ENCODE measurements at places on chromosomes 12 and 14.

- peak; percentile 30 for DNase-seq
Observed at GRCh38 chr14:64478634-64479250, 13.4 kb downstream of the AKAP5 start.

- no peak for DNase-seq
Observed at GRCh38 chr14:34361504-34362011, 100.5 kb downstream of the SPTSSA start.

DNA sequence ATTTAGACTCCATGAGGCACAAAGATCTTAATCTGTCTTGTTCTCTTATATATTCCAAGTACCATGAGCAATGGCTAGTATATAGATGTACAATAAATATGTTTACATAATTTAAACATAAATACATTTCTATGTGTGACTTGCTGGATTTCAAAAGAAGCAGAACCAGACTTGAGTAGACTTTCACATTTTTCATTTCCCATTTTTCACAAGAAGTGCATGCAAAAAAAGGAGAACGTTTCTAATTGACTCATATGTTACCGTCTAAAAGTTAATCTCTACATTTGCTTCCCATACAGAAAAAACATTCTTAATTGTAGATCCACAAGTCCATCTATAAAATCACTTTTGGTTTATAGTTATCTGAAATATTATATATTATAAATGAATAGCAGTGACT, 256.5 kb upstream of the USP15 start:
- no peak for DNase-seq

DNA sequence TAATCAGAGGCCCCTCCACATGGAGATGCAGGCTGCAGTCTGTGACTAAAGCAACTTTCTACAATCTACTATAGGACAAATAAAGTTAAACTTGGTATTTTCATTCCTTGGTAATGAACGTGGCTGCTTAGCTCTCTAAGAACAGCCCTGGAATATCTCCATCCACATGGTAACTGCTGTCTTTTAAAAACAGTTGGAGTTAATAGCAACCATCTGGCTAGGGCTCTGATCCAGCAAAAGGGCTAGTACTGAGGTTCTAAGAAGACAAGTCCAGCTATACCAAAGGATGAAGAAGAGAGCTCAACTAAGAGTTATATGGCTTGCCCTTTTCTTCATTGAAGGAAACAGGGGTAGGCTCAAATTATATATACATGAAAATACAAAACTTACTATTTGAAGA, 920.1 kb downstream of the FLRT2 start:
- no peak for DNase-seq

- DNase-seq, result peak; percentile 53
Observed at GRCh38 chr14:92551044-92551841, 37.7 kb downstream of the RIN3 start.

DNA sequence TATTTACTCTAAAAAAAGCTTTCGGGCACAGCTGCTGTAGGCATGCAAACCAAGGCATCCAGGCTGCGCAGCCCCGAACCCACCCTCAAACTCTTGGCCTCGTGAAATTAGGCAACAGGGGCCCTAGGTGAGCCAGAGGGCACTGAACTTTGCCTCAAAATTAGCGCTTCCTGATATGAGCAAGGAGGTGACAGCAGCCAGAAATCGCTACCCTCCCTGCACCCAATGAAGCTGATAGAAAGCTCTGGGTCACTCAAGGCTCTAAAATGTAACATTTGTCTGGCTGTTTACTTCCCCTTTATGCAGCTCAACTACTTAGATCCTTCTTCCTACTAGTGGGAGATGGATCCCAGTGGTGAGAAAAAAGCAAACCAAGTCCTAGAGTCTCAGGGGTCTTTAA, 61.8 kb downstream of the PITPNM2 start:
- DNase-seq, result peak; percentile 37

- DNase-seq, result no peak
Observed at GRCh38 chr14:37591311-37591940, 3.6 kb downstream of the FOXA1 start.

DNA sequence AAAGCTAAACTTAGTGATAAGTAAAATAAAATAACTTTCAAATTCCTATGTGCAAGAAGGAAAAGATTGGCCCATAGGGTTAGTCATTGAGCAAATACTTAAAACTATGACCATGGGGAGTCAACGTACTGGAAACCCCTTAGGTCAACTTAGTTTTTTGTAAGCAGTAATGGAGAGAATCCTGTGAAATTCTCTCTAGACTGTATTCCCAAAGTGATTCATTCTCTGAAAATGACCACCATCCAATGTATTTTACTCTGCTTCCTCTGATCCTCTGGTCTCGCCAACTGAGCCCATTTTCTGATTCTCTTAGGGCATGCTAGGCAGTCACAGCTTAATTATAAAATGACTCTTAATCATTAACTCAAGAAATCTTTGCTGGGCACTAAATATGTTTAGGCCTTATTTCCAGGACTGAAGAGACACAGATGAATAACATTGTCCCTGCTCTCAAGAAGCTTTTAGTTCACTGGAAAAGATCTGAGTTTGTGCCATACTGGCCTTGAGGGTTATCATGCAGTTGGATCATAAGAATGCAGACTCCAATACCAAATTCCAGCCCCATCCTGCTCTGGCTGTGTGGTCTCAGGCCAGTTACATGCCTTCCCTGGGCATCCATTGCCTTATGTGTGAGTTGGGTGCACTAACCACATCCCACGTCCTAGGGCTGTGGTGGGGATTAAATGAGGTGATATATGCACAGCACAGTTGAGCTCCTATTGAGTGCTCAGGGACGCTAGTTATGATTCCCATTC, 732.4 kb downstream of the AACS start:
- no peak for DNase-seq

- DNase-seq, result no peak
Observed at GRCh38 chr12:27498149-27498548, 25.9 kb upstream of the PPFIBP1 start.

- no peak for DNase-seq
Observed at GRCh38 chr14:50021261-50022031, 94.9 kb downstream of the VCPKMT start.

- DNase-seq, result no peak
Observed at GRCh38 chr12:15858353-15858752, 23.8 kb upstream of the STRAP start.

GRCh38 chr12:55495490-55495889, 3.3 kb downstream of the OR6C68 start:
- DNase-seq, result no peak

DNA sequence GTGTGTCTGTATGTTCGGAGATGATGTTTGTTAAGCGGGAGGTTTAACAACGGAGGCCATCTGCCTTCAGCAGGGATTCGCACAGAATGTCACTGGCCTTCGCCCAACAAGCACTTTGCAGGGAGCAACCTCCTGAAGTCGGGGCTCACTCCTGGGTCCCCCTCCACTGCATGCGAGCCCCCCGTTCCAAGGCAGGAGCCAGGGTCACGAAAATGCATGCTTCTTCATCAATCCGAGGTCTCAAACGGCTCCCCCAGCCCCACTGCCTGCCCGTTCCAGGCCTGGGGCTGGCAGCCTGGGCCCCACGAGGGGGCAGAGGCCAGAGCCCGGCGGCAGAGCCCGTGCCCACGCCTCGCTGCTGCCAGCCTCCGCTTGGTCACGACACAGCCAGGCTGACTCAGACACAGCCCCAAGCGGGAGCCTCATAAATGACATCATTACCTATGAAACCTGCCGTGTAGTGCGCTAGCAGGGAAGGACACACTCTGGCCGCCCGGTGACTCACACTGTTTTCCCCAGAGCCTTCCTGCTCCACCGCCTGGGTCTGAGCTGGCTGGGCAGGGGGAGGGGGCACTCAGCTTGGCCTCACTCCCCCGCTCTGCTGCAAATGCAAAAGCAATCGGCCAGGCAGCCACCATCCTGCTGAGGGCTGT, 169.5 kb upstream of the RTL1 start:
- no peak for DNase-seq

- DNase-seq, result no peak
Observed at GRCh38 chr12:132788375-132789098, 26.9 kb upstream of the ANKLE2 start.

DNA sequence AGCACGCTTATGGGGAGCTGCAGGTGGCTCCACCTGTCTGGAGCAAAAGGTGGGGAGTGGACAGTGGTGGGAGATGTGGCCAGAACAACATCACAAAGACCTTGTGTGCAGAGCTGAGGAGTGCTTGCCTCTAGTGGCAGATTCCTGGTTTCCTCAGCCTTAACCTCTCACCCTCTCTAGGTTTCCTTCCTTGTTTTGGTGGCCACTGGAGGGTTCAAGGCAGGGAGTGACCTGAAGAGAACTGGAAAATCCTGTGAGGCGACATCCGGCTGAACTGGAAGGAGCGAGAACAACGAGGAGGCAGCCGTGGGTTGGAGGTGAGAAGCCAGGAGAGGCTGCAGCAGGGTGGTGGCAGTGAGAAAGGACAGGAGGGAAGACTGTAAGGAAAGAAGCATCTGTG, 6.3 kb upstream of the FLVCR2 start:
- DNase-seq, result no peak

DNA sequence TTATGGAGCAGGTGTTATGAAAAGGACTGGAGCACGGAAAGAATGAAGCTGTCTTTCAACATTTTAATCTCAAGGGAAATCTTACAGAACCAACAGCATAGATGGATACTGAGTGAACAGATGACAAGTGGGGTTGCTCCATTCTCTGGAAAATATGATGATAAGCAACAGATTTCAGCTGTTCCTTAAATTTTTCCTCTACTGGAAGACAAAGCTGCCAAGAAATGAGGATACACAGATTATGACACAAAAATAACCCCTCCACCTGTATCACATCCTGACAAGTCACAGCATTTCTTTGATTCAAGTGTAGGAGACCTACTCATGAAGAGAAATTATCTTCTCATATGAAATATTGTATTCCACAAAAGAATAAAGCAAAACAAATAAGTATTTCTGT, 13.0 kb upstream of the TMTC2 start:
- no peak for DNase-seq

- DNase-seq, result no peak
Observed at GRCh38 chr14:99127651-99128167, 144.3 kb downstream of the BCL11B start.

- no peak for DNase-seq
Observed at GRCh38 chr14:87494010-87494409, 499.0 kb downstream of the GALC start.

DNA sequence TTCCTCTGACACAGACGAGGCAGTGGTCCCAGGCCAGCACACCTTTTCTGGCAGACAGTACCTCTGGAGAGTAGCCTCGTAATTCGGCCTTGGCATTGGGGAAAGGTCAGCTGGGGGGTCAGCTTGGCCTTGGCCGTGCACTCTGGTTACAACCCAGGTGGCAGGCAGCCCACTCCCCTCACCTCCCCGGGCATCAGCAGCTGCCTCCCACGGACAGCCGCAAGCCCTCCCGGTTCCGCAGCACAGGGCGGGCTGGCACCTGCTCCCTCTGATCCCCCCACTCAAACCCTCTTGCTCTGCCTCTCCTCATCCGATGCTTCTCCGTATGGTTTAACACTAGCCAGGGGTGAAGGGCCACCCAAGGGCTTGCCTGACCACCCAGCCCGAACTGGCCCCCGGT, 50.6 kb downstream of the TEAD4 start:
- DNase-seq, result no peak

DNA sequence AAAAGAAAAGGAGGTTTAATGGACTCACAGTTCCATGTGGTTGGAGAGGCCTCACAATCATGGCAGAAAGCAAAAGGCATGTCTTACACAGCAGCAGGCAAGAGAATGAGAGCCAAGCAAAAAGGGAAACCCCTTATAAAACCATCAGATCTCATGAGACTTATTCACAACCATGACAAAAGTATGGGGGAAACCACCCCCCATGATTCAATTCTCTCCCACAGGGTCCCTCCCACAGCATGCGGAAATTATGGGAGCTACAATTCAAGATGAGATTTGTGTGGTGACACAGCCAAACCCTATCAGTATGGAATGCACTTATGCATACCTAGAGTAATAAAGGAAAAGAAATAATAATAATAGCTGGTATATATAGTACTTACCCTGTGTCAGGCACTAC, 4.5 kb upstream of the GLIPR1 start:
- DNase-seq, result no peak

DNA sequence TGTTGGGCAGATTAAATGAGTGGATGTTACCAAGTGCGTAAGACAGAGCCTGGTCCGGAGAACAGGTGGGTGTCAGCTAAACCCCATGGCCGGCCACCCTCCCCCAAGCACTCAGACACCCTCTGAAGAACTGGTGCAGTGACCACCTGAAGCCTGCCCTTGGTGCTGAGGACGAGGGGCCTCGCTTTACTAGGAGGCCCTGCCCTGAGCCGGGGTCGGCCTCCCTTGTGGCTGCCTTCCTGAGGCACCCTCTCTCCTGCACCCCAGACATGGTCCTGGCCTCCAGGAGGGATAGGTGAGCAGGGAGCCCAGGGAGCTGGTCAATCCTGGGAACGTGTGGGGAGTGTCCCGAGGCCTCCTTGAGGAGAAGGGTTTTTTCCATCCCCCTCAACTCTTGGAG, 4.9 kb upstream of the KIF26A start:
- no peak for DNase-seq

DNA sequence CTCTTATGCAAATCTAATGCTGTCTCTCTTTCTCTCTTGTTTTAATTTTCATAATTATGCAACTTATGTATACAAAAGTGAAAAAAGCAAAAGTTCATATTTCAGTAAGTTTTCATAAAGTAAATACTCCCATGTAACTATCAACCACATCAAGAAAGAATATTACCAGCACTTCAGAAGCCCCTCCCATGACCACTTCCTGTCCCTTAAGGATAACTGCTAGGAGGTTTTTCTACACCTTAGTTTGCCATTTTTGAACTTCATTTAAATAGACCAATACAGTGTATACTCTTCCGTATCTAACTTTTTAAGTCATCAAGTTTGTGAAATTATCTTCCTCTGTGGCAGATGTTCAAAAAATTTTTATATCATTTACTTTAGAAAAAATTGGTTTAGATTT, 547 bp upstream of the OR4K15 start:
- no peak for DNase-seq

DNA sequence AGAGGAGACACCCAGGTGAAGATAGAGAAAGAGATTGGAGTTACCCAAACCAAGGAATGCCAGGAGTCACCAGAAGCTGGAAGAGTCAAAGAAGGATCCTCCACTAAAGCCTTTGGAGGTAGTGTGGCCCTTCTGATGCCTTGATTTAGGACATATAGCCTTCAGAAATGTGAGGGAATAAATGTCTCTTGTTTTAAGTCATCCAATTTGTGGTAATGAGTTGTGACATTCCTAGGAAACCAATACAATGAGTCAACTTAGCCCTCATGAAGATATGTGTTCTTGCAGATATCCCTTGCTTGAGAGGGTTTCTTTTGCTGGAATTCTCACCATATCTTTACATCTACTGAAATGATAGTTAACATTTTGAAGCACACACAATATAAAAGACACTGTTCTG, 58.8 kb downstream of the CCER1 start:
- no peak for DNase-seq

DNA sequence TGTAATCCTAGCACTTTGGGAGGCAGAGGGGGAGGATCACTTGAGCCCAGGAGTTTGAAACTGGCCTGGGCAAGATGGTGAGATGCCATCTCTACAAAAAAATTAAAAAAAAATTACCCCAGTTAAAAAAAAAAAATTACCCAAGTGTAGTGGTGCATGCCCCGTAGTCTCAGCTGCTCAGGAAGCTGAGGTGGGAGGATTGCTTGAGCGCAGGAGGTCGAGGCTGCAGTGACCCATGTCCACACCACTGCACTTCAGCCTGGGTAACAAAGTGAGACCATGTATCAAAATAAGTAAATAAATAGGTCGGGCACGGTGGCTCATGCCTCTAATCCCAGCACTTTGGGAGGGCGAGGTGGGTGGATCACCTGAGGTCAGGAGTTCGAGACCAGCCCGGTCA, 128.8 kb downstream of the VRK1 start:
- no peak for DNase-seq

- no peak for DNase-seq
Observed at GRCh38 chr12:100375038-100375735, 18.3 kb downstream of the SLC17A8 start.

GRCh38 chr12:120625557-120626419, 14.6 kb upstream of the CABP1 start:
- DNase-seq, result peak; percentile 42

Measured in germinal center (tissue), 1 donor.